ENCODE measurements at places on chromosomes 11 and 22.

- DNase-seq: no peak
Measured at GRCh38 chr11:107666911-107667613, 44.8 kb downstream of the SLN start.

- DNase-seq: no peak
Measured at GRCh38 chr11:132471466-132471865, 1060.8 kb downstream of the OPCML start.

DNA sequence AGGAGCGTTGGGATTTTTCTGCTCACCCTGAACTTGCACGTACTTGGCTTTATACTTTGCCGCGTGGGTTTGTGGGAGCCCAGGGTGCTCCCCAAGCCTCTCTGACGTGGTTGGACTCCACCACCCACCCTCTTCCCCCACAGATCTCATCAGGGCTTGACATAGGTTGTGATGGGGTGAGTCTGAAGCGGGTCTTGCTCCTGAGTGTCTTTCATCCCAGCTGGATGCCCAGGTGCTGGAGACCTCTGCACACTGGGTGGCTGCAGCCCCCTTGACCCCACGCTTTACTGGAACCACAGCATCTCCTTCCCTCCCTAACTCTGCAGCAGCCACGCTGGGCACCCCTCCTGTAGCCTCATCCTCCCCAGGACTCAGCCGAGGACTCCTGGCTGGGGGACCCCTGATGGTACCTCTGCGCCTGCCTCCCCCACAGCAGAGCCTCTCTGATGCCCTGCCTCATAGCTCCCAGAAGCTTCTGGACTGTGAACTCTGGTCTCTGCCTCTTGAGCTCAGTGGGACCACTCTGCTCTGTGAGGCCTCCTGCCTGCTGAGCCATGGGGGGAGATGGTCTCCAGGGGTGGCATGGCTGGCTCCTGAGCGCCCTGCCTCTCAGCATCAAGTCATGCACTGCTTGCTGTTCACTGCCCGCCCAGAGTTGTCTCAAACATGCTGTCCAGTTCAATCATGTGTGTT lies 45.2 kb downstream of the MYEOV start:
- DNase-seq: peak; percentile 6

- DNase-seq: no peak
Measured at GRCh38 chr11:83933008-83933407, 646.8 kb upstream of the CCDC90B start.

- DNase-seq: peak; percentile 84
Measured at GRCh38 chr11:128299132-128299726, 288.1 kb downstream of the ETS1 start.

GRCh38 chr22:20494978-20495860 lies at the start of gene KLHL22:
TSS of gene KLHL22 (minus strand) at chr22:20495795. CDS start at chr22:20489211, 6,584 bp downstream.
- no peak for DNase-seq

DNA sequence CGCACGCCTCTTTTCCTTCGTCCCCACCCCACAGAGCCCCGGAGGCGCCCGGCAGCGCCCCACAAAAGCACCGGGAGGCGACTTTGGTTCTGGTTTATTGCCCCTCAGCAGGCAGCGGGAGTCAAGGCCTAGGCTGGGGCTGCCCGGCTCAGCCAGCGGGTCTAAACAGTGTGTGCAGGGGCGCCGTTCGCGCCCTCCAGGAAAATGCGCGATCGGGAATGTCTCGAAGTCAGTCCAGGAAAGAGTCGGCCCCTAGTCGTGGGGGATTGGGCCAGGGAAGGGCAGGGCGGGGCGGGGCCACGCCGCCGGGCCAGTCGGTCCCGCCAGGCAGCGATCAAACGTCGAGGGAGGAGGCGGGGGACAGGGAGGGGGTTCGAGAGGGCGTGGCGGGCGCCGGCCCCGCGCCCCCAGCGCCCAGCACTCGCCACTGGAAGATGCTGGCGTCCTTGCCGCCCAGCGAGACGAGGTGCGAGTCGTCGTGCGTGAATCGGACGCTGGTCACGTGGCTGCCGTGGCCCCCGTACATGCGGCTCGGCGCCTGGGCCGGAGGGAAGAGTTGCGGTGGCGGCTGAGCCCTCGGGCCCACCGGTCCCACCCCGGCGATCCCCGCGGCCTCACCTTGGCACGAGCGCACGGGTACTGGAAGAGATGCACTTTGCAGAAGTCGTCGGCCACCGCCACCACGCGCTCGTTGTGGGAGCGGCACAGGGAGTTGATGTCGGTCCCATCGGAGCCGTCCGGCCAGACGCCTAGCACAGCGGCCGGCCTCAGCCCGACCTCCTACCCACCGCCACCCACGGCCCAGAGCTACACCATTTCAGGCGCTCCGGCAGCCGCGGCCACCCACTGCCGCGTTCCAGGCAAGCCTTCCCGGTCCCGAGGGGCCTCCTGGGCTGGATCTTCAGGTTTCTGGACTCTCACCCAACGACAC lies 741 bp upstream of the MTA2 start:
- peak; percentile 94 for DNase-seq

GRCh38 chr11:72634472-72635095 lies 39.6 kb downstream of the PDE2A start:
- DNase-seq: no peak

DNA sequence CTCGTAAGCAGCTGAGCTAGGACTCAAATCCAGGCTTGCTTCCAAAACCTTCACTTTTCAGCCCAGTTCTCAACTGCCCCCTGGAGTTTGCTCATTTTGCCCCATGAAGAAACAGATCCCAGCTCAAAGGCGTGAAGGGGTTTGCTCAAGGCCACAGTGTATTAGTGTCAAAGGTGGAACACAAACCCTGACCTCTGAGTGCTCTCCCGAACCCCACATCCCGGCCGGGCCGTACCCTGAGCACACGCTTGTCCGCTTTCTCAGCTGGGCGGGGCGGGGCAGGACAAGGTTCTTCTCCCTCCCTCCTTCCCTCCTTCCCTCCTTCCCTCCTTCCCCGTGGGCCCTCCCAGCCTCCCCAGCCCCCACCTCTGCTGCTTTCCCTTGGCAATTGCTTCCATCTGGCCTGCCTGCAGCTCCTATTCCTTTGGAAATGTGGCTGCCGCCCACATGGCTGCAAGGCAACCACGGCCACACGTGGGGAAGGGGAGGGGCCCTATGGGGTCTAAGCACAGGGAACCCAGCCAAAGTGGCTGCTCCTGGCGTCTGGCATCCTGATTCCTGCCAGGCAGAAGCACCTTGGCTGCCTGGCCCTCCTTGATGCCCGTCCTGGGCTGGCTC lies 4.1 kb downstream of the ST3GAL4 start:
- peak; percentile 94 for DNase-seq

GRCh38 chr11:119673759-119674336 lies 55.2 kb downstream of the NECTIN1 start:
- DNase-seq: no peak

- DNase-seq: peak; percentile 73
Measured at GRCh38 chr22:21937041-21937820, 15.4 kb downstream of the PPM1F start.

GRCh38 chr22:50569896-50570535 lies 7.3 kb upstream of the SYCE3 start:
- no peak for DNase-seq

DNA sequence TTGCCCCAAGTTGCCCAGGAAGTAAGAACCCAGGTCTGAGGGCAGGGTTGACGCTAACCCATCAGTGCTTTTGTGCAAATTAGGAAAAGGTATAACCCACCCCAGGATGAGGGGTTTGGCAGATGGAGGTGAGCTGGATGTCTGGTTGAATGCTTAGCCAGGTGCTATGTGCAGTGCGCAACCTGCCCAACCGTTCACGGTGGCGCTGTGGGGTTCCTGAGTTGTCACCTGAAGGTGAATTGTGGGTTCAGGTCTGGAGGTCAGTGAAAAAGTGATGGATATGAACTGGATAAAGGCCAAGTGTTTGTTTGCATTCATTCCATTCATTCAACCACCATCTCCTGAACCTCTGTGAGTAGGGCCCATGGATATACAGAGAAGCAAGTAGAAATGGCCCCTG lies 14.3 kb upstream of the LGALS2 start:
- no peak for DNase-seq

DNA sequence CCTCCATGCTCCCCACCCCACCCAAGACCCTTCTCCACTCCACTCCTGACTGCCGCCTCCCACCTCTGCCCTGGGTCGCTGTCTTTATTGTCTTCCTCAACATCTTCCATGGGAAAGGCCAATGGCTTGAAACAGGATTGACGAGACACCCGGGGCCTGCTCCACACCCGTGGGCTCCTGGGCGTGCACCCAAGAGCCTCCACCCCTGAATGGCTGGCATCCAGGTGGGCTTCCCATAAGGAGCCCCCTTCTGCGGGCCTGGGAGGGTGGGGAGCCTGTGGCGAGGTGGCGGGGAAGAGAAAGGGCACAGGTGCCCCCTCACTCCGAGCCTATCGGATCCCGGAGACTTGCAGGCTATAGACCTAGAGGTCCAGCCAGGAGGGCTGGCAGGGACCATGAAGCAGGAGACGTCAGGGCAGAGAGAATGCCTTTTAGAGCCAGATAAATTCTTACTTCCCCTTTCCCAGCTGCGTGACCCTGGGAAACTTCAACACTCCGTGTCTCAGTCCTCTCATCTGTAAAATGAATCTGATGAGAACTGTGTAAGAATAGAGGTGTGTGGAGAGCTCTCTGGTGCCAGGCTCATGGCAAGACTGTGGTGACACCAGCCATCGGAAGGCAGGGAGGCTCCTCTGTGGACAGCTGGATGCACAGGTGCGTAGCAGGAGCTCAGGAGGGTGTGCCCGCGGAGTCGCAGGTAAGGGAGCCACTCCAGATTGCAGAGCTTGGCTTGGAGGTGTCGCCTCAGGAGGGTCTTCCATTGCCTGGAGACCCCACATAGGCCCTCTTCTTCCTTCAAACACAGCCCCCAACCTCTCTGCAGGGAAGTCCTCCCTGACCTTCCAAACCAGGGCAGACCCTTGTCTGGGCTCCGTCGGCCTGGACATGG lies 53.9 kb downstream of the SMIM38 start:
- no peak for DNase-seq

DNA sequence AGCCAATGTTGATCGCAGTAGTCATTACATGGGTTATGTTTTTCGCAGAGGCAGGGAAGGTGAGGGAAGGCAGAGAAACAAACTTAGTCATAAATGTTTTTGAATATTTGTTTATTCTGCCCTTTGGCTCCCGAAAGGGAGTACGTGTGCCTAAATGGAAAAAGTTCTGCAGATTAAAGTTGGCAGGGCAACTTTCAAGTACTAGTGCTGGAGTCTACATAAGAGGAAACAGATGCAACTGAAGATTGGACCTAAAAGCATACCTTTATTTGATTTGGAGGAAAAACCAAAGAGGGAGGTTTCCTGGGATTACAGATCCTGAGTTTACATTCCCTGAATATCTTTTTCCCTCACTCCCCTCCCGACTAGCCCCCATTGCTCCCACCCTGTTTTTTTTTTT lies 5.7 kb downstream of the HSD17B12 start:
- DNase-seq: no peak

- peak; percentile 49 for DNase-seq
Measured at GRCh38 chr11:62806611-62807121, 1.4 kb upstream of the NXF1 start.

GRCh38 chr11:45502226-45502545 lies 163.2 kb downstream of the CHST1 start:
- no peak for DNase-seq

Data from lower leg skin (tissue), 4 donors.